ENCODE measurements at places on chromosomes 12 and 14.

DNA sequence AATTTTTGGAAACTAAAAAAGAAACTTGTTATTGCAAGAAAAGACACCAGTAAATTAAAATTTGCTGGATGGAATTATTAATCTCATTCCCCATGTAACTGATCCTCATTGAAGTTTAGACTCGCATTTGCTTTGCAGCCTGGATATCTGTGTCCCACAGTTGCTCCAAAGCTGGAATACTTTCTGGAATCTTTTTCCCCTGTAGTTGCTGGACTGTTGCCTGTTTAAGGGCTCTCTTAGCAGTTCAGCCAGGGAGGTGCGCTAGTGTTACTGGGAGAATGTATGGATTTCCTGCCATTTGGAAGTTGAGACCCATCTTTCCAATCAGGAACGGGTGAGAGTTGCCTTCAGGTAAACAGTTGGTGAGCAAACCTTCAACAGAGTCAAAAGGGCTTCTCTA is 20.3 kb downstream of the BCL2L14 start:
- no peaks in the 10 kb centered on the region for H3K4me1 ChIP-seq
- H3K4me3 ChIP-seq, result no peak overlapping the region
- H3K27me3 ChIP-seq, result peaks cover 3% of the 10 kb centered on the region
- H3K36me3 ChIP-seq, result no peaks in the 10 kb centered on the region
- DNase-seq, result no peak

GRCh38 chr12:40907115-40907527 is 214.9 kb downstream of the CNTN1 start:
- no peak overlapping the region for H3K4me3 ChIP-seq
- no peaks in the 10 kb centered on the region for H3K36me3 ChIP-seq
- no peak for DNase-seq
- no peaks in the 10 kb centered on the region for H3K4me1 ChIP-seq

- peaks cover 8% of the 10 kb centered on the region for H3K27me3 ChIP-seq
- H3K4me1 ChIP-seq, result peaks cover 7% of the 10 kb centered on the region
- H3K36me3 ChIP-seq, result no peaks in the 10 kb centered on the region
- DNase-seq, result no peak
- H3K27ac ChIP-seq, result no peak overlapping the region
These were observed 31.5 kb downstream of the SLC6A12 start for GRCh38 chr12:182381-182892.

DNA sequence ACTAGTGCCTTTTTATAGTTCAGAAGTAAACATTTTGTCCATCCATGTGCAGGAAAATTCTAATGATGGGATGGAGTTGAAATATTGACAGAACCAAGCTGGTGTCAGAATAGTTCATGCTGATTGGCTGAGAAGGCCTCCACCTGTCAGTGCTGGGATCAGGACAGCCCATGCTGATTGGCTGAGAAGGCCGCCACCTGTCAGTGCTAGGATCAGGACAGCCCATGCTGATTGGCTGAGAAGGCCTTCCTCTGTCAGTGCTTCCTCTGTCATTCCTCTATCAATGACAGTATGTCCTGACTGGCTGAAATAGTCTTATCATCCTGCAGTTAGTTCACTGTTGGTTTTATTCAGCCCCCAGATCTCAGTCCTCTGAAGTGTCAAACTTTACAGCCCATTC is 95.7 kb downstream of the PPP2R5C start:
- peaks cover 83% of the 10 kb centered on the region for H3K4me1 ChIP-seq
- peaks cover 48% of the 10 kb centered on the region for H3K36me3 ChIP-seq
- H3K4me3 ChIP-seq, result no peak overlapping the region
- H3K27ac ChIP-seq, result peak overlapping the region; percentile 72
- DNase-seq, result no peak

DNA sequence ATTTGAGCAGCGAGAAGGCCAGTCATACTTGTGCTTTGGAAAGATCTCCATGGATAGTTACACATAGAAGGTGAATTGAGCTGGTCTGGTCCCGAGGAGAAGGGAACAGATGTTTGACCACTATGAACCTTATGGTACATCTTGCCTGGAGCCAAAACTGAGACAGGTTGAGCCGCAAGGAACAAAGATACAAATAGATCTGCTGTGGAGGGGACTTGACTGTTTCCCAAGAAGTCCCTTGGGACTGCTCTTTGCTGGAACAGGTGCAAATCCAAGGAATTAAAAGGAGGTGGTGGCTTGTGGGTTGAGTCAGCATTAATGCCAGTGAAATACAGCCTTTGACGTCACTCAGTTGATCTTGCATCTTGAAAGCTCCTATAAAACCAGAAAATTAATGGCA is 68.8 kb upstream of the PRIMA1 start:
- no peaks in the 10 kb centered on the region for H3K4me1 ChIP-seq
- no peaks in the 10 kb centered on the region for H3K36me3 ChIP-seq
- DNase-seq, result no peak
- peaks cover 5% of the 10 kb centered on the region for H3K27me3 ChIP-seq

DNA sequence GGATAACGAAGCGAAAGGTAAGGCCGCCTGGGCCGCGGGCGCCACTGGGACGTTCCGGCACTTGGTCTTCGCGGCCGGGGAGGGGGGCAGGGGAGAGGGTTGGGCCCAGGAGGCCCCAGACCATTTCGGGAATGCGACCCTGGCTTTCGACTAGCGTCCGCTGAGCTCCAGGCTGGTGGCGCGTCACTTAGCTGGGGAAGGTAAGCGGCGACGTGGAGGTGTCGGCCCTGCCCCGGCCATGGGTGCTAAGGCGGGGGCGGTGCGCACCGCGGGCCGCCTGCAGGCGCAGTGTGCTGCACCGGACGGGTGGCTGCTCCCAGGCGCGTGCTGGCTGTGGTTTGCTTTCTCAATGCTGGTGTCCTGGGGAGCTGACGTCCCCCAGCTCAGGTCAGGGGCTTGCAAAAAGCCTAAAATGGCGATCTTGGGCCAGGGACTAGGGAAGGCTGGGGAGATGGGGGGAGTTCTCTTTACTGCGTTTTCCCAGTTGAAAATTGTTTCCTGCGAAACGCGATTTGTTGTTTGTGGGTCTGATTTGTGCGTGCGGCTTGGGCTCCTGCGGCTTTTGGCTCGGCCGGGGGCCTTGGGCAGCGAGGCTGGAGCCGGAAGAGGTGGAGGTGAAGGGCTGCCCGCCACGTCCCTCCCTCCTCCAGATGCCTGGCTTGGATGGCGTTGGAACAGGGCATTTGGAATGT is 1.2 kb downstream of the HOXC10 start:
- H3K27ac ChIP-seq, result no peak overlapping the region
- peaks cover 29% of the 10 kb centered on the region for H3K4me1 ChIP-seq
- H3K4me3 ChIP-seq, result no peak overlapping the region
- H3K36me3 ChIP-seq, result no peaks in the 10 kb centered on the region
- peak; percentile 39 for DNase-seq

- no peak for DNase-seq
- H3K4me3 ChIP-seq, result no peak overlapping the region
- H3K36me3 ChIP-seq, result no peaks in the 10 kb centered on the region
- peaks cover 39% of the 10 kb centered on the region for H3K4me1 ChIP-seq
These were observed 137.3 kb downstream of the TTC7B start for GRCh38 chr14:90678846-90679362.

DNA sequence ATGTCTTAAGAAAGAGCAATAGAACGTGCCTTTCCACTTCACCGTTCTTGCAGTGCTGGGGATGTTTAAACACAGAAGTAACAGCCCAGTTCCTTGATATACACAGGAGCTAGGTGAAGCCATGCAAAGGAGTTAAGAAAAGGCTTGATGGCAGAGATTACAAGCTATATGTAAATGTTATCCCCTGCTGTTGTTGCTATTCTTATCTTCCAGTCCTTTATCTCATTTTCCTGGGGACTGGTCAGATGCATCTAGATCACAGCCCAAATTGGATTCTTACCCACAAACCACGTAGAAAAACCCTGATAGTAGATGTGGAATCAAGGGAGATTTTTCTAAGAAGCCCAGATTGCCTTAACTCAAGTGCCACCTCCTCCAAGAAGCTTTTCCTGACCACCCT is 5.5 kb downstream of the ASCL1 start:
- peaks cover 84% of the 10 kb centered on the region for H3K27me3 ChIP-seq
- no peaks in the 10 kb centered on the region for H3K36me3 ChIP-seq
- no peak for DNase-seq
- H3K4me1 ChIP-seq, result peaks cover 25% of the 10 kb centered on the region
- no peak overlapping the region for H3K27ac ChIP-seq
- no peak overlapping the region for H3K4me3 ChIP-seq

- peaks cover 41% of the 10 kb centered on the region for H3K36me3 ChIP-seq
- no peak for DNase-seq
- peaks cover 50% of the 10 kb centered on the region for H3K4me1 ChIP-seq
These were observed 2.5 kb downstream of the SLIRP start for GRCh38 chr14:77710364-77710763.

GRCh38 chr12:43776498-43776897 is 17.7 kb downstream of the IRAK4 start:
- H3K4me3 ChIP-seq, result no peak overlapping the region
- H3K4me1 ChIP-seq, result no peaks in the 10 kb centered on the region
- no peaks in the 10 kb centered on the region for H3K27me3 ChIP-seq
- no peak overlapping the region for H3K27ac ChIP-seq
- H3K36me3 ChIP-seq, result peaks cover 13% of the 10 kb centered on the region
- peak; percentile 27 for DNase-seq

- no peaks in the 10 kb centered on the region for H3K4me1 ChIP-seq
- DNase-seq, result no peak
These were observed 152.0 kb upstream of the AEBP2 start for GRCh38 chr12:19287302-19287701.

GRCh38 chr12:3680919-3681594 is 71.9 kb downstream of the CRACR2A start:
- peaks cover 17% of the 10 kb centered on the region for H3K36me3 ChIP-seq
- DNase-seq, result no peak
- no peaks in the 10 kb centered on the region for H3K4me1 ChIP-seq
- H3K27me3 ChIP-seq, result no peaks in the 10 kb centered on the region

- no peaks in the 10 kb centered on the region for H3K36me3 ChIP-seq
- no peak overlapping the region for H3K4me3 ChIP-seq
- no peaks in the 10 kb centered on the region for H3K27me3 ChIP-seq
- no peak for DNase-seq
- no peak overlapping the region for H3K27ac ChIP-seq
- no peaks in the 10 kb centered on the region for H3K4me1 ChIP-seq
These were observed 251.9 kb downstream of the TMEM132D start for GRCh38 chr12:129651951-129652350.

DNA sequence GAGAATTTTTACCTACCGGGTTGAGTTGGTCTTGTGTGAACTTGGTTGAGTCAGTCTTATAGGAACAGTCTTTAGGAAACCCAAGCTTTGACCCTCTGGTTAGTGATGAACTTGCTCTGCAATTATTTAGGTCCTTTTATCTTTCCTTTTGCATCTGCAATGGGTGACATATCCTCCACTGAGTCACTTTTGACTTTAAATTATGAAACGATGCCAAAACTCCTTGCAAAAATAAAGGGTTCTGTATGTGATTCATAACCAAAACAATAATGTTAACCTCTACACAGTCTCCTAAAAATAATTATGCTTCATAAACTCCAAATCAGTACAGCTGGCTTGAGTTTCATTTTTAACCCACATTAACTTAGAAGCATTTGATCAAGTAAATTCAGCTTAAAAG is 979.4 kb downstream of the GALC start:
- no peaks in the 10 kb centered on the region for H3K36me3 ChIP-seq
- H3K27ac ChIP-seq, result no peak overlapping the region
- H3K4me1 ChIP-seq, result no peaks in the 10 kb centered on the region
- no peak overlapping the region for H3K4me3 ChIP-seq
- DNase-seq, result no peak
- no peaks in the 10 kb centered on the region for H3K27me3 ChIP-seq

- H3K36me3 ChIP-seq, result no peaks in the 10 kb centered on the region
- H3K4me1 ChIP-seq, result peaks cover 4% of the 10 kb centered on the region
- no peak overlapping the region for H3K27ac ChIP-seq
- H3K27me3 ChIP-seq, result peaks cover 8% of the 10 kb centered on the region
These were observed 11.8 kb downstream of the BEGAIN start for GRCh38 chr14:100575266-100575995.

DNA sequence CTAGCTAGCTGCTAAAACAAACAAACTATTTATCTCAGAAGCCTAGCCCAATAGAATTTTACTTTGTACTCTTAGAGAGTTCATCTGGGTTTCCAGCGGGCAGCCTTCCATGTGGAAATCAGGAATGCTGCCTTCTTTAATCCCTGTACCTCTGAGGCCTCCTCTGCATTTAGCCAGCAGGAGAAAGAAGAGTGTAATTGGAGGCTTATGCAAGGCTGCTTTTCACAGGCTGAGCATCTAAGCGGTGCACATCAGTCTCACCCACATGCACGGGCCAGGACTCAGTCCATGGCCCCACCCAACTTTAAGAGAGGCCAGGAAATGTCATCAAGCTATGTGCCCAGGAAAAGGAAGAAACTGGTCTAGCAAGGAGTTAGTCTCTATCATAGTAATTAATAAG is 14.0 kb upstream of the PTGDR start:
- H3K4me3 ChIP-seq, result no peak overlapping the region
- H3K27ac ChIP-seq, result no peak overlapping the region
- peaks cover 1% of the 10 kb centered on the region for H3K4me1 ChIP-seq
- no peak for DNase-seq
- no peaks in the 10 kb centered on the region for H3K36me3 ChIP-seq

DNA sequence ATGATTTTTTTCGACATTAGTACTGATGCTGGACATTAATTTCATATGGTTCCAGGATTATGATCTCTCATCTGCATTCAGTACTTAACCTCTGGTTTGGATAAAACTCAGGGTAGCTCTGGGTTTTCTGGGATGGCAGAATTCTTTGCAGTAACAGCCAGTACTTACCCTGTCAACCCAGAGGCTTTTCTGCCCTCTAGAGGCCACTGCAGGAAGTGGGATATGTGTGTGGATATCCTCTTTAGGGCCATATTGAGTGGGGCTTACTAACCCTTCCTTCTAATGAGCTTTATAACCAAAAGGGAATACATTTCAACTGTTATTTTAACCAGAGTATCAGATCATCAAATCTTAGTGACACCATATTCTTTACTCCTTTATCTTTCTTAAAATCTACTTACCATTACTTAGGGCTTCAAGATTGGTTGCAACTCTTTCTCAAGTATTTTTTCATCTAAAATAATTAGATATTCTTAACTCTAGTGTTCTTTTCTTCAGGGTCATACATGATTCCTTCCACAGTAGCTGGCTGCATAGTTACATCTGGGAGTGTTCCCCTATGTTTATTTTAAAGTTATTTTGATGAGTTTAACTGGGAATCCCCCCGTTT is 488.0 kb upstream of the STXBP6 start:
- peak; percentile 49 for DNase-seq
- H3K36me3 ChIP-seq, result no peaks in the 10 kb centered on the region
- H3K4me1 ChIP-seq, result no peaks in the 10 kb centered on the region
- H3K27ac ChIP-seq, result no peak overlapping the region
- H3K27me3 ChIP-seq, result no peaks in the 10 kb centered on the region
- no peak overlapping the region for H3K4me3 ChIP-seq

- no peak overlapping the region for H3K27ac ChIP-seq
- no peak for DNase-seq
- no peaks in the 10 kb centered on the region for H3K36me3 ChIP-seq
- H3K4me3 ChIP-seq, result no peak overlapping the region
- no peaks in the 10 kb centered on the region for H3K27me3 ChIP-seq
- H3K4me1 ChIP-seq, result peaks cover 5% of the 10 kb centered on the region
These were observed 33.0 kb downstream of the SPATS2 start for GRCh38 chr12:49400304-49400703.

DNA sequence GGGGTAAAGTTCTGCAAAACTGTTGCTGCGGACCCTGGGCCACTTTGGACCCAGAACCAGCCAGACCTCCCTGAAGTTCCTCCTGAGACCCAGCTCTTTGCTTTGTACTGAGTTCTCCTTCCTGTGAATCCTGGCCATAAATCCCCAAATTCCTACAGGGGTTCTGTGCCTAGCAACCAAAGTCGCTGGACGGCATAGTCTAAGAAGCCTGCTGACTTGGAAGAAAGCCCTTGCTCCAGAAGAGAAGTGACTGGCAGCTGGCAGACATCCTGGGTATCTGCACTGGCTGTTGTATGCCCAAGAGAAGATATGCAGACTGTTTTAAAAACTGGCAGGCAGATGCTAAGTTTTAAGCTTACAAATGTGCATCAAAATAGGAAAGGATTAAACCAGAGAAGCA is 99.9 kb upstream of the SLC24A4 start:
- peaks cover 2% of the 10 kb centered on the region for H3K27me3 ChIP-seq
- H3K4me1 ChIP-seq, result no peaks in the 10 kb centered on the region
- no peaks in the 10 kb centered on the region for H3K36me3 ChIP-seq
- no peak overlapping the region for H3K27ac ChIP-seq
